ENCODE measurements at places on chromosomes 1 and 21.

GRCh38 chr1:30446508-30446907 is 276.9 kb downstream of the MATN1 start:
- DNase-seq, result no peak

- no peak for DNase-seq
Measured at GRCh38 chr1:94621395-94621794, 79.8 kb upstream of the F3 start.

GRCh38 chr1:193762236-193762635 is 575.8 kb upstream of the B3GALT2 start:
- DNase-seq, result no peak

GRCh38 chr1:235854347-235854746 is 12.4 kb downstream of the LYST start:
- DNase-seq, result no peak

DNA sequence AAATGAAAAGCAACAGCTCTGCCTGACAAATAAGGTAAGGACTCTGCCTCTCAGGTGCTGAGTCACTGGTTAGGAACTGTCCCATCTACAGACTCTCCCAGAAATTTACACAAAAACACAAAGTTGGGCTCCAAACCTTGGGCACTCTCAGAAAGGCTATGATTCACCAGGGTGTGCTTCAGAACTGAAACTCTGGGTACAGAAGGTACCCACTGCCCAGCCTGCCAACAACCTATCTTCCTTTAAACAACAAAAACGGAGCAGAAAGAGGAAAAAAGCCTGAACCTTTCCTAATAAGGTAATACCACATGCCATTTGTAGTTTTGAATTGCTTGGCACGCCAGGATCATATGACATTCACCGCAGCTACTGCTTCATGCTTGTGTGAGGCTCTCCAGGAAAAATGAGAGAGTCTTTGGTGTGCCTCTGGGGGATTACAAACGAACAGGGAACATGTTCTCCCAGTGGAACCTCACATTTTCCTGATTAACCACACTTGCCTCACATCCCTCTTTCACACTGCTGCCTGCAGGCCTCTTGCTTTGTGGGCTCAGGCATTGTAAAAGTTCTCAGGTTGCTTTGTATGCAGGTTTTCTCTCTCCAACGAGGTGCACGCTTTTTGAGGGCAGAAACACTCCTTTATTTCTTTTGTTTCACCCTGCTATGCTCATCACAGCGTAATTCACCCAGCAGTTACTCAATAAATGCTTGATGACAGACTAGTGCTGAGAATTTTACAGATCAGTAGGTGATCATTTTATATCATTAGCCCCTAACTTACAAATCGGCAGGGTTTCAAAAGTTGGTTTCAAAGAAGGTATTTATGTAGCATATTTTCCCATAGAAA is 65.1 kb downstream of the GADD45A start:
- no peak for DNase-seq

GRCh38 chr21:35051287-35051818 is 2.3 kb upstream of the RUNX1 start:
- no peak for DNase-seq

GRCh38 chr1:66492424-66492823 is 41.5 kb upstream of the SGIP1 start:
- no peak for DNase-seq

DNA sequence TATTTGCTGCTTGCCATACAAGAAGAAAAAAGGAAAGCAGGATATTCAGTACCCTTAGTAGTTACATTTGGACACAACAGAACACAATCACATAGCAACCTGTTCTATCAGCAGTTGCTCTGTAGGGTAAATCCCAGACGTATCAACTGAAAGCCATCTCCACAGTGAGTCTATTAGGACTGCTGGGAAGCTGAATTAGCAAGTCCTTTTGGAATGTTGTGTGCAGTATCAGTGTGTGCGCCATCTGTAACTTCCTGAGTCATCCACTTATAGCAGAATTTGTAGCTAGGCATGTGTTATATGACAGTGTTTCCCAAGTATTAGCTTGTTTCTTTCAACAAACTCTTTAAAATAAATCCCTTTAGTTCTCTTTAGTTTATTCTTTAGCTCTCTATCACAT is 21.3 kb downstream of the CCDC30 start:
- DNase-seq, result no peak

- no peak for DNase-seq
Measured at GRCh38 chr1:236120721-236121153, 21.6 kb upstream of the GPR137B start.

- no peak for DNase-seq
Measured at GRCh38 chr1:209219791-209220524, 363.6 kb upstream of the CAMK1G start.

- no peak for DNase-seq
Measured at GRCh38 chr1:65292861-65293593, 16.3 kb upstream of the DNAJC6 start.

GRCh38 chr1:178607718-178608408 is 95.0 kb downstream of the TEX35 start:
- DNase-seq, result no peak

GRCh38 chr1:50979937-50980336 is 9.9 kb downstream of the CDKN2C start:
- no peak for DNase-seq

GRCh38 chr1:183604038-183604808 is 14.0 kb upstream of the NCF2 start:
- DNase-seq, result no peak

GRCh38 chr1:69377507-69377906 is 190.2 kb upstream of the LRRC7 start:
- DNase-seq, result no peak

DNA sequence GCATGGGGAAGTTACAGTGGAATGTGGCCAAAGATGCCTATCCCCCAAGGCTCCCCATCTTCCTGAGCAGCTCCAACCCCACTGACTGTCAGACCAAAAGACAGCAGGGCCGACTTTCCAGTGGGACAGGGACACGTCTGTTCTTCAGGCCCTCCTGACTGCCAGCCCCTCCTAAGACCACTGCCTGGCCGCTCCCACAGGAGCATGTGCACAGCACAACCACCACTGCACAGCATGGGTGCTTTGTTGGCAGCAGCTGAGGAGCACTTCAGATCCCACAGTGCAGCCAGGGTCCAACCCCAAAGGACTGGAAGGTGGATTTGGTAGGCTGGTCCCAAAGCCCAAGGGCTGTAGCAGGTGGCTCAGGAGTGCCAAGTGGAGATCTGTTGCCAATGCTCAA is 648.3 kb upstream of the BRINP3 start:
- DNase-seq, result no peak

- no peak for DNase-seq
Measured at GRCh38 chr1:184222652-184223052, 164.2 kb upstream of the C1orf21 start.

GRCh38 chr1:175933801-175934200 is 190.4 kb upstream of the TNR start:
- no peak for DNase-seq

DNA sequence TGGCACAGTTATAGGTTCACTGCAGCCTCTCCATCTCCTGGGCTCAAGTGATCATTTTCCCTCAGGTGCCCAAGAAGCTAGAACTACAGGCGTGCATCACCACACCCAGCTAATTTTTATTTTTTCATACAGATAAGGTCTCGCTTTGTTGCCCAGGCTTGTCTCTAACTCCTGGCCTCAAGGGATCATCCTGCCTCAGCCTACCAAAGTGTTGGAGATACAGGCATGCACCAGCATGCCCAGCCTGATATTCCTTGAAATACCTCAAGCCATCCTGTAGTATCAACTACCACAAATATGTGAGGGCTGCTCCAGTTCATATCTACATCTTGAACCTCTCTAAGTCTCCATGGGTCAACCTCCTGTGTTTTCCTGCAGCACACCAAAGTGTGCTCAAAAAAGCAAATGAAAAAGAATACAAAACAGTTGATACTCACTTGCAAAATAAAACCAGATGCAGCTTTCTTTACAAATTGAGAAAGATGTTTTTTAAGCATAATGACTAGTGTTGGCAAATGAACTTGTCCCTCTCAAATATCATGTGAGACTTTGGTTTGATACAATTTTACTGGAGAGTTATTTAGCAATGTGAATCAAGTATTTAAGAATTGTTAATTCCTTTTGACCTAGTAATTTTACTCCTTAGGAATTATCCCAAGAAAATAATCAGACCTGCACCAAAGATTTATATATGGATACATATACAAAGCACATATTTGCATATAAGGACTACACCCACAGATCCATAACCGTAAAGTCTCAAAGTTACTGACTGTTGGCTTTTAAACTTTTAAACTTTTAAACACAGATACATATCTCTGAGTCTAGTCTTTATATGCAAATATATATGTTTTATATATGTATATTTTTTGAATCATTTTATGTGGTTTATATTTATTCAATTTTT is 197.7 kb downstream of the NRIP1 start:
- DNase-seq, result no peak

DNA sequence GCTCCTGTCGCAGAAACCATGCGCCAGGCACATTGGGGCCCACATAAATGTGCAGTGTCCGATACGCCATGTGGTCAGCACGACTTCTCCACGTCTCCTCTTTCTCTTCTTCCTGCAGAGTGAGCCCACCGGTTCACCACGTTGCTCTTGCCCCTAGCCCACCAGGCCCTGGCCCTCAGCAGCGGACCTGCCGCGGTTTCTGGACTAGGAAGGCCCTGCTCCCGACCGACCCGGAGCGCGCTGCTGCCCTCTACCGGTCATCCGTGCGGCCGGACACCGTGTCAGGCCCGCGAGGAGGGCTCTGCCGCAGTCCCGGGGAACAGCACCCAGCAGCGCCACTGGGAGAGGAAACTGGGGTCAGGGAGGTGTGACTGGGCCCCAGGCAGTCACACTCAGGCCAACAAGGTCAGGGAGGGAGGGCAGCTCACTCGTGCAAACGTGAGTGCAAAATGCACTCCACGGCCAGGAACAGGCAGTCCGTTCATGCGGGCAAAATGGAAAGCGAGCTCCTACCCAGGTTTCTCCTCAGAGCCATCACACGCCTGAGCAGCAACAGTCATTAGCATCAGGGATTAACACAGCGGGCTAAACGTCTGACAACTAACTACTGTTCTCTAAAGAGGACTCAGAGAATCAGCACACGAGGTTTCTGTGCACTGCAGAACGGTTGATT is 13.7 kb downstream of the TLR5 start:
- peak; percentile 63 for DNase-seq

- DNase-seq, result no peak
Measured at GRCh38 chr1:8947127-8947691, 1.5 kb downstream of the CA6 start.

DNA sequence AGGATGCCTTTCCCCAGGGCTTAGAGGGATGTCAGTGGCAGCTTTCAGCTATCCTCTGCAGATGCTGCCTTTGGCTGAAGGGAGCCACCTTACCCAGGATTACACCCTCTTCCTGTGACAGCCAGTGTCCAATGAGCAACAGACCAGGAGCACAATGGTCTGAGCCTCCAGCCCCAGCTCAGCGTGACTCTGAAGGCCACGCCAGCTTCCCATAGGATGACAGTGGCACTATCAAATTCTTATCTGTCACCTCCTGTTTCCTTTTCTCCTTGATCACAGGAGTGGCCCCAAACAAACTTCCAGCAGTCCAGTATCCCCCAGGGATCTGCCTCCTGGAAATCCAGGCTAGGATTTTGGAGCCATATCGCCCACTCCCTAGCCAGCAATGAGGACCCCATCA is 226.9 kb downstream of the SETD4 start:
- no peak for DNase-seq

DNA sequence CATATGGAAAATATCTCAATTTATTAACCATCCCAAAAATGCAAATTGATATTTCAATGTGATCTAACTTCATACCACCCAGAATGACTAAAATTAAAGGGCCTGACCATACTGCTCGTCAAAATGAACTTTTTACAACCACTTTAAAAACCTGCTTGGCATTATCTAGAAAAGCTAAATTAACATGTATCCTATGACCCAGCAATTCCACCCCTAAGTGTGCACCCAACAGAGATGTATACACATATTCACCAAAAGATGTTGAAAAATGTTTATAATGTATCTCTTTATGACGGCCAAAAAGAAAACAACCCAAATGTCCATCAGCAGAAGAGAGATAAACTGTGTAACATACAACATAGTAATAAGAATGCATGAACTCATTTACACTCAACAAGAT is 1.6 kb upstream of the BCAR3 start:
- no peak for DNase-seq

DNA sequence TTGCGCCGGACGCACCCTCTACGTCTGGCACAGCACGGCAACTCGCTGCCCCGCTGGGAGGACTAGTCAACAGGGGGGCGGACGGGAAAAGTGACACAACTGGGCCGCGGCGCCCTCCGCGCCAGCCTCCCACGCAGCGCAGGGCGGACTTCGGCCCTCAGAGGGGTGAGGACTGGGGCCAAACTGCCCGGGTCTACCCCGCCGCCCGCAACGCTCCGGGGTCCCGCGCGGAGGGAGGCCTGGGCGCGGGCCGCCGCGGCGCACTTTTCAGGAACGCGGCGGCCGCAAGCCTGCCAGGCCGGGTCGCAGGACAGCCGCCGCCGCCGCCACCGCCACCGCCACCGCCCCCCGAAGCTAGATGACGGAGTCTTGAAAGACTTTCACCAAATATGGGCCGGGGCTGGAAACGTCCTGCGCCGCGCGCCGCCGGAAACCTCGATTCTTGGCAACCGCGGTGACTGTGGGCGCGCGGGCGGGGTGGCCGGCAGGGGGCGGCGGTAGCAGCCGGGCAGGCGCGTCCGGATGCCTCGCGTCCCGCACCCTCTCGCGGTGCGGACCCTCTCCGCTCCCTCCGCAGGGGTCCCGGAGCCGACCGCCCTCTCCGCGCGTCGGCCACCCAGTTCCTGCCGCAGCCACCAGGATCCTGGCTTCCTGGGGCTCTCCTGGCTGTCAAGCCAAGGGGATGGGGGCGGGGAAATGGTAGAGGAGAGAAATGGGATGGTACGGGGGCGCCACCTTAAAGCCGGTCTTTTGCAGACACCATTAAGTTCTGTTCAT is 3.7 kb upstream of the CCN1 start:
- no peak for DNase-seq

DNA sequence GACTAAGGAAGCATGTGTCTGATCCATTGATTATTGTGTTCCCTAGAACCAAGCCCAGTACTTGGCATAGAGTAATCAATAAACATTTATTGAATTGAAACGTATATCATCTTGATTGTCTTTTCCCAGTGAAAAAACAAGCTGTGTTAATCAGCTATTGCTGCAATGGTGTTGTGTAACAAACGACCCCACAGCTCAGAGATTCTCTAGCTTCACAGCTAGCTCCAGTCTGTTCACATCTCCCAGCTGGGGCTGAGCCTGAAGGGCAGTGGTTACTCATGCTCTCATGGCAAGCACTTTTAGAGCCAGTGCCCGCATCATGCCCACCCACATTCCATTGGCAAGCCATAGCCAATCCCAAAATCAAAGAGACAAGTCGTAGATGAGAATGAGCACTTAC is 237.4 kb upstream of the RAB4A start:
- DNase-seq, result no peak

DNA sequence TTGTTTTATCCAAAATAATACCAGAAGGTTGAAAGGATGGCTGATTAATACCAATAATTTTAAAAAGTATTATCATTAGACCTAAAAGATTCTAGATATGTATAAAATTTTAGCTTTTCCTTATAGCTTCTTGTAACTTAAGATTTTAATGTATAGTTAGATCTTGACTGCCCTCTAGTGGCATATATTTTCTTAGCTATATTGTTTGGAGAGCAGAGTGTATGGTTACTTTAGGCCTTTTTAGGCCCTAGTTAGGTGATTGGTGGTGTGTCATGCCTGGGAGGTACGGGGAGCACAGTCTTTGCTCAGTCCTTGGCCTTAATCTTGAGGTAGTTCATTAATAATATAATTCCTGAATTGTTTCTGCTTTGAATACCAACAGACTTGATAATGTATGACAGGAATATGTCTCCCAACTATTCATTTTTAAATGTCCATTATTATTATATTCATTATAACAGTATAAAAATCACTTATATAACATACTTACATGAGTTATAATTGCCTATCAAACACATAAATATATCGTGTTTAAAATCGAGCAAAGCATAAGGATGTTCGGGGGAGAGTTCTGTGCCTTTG is 328.4 kb downstream of the ZP4 start:
- DNase-seq, result no peak
